ENCODE measurements at places on chromosomes 12 and 14.

DNA sequence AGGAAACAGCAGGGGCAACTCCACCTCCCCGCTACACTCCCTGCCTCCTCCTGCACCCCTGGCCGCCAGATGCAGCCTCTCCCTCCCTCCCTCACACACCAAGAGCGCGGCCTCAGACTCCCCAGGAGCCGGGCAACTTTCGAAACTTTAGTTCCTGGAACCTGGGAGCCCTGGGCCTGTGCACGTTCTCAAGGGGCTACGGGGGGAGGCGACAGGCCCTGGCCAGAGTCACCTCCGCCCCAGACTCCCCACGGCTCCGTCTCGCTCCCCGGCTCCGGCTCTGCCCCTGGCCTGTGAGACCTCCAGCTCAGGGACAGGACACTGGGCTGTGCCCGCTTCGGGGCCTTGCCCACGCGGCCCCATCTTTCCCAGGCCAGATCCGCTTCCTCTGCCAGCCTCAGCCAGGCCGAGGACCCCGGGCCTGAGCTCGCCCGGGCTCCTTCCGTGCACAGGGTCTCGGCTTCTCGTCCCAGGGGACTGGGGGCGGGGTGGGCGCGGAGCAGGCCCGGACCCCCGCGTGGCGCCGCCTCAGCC is 5.5 kb downstream of the AMN start:
- no peak for DNase-seq

DNA sequence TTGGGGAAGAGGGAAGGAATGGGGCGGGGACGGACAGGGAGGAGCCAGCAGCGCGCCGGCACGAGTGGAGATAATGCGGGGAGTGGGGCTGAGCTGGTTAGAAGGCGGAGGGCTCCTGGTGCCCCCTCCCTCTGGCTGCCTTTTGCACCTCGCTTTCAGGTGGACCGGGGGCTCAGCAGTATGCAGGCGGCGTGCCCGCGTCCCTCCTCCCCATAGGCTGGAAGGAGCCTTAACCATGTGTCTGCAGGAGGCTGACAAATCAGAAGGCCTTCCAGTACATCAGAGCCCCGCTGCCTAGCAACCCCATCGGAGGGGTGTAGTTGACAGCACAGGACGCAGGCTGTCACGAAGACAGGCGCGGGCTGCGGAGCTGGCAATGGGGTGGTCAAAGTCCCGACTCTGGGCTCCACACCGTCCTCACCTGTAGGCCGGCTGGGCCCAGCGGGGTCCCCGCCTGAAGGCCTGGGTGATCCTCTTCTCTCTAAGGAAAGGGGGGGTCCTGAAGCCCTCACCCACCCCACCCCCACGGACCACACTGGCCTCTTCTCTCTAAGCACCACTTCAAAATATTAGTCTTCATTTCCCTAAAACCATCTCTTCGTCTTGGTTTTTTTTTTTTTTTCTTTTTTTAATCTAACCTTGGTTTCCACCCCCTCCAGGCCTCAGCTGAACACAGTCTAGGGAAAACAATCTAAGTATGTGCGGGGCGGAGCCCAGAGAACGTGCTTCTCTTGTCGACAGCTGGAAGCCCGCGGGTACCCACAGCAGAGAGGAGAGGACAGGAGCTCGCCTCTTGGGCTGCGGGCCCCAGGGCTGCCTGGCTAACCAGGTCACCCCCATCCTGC is 44.5 kb downstream of the KDM2B start:
- no peak for DNase-seq

DNA sequence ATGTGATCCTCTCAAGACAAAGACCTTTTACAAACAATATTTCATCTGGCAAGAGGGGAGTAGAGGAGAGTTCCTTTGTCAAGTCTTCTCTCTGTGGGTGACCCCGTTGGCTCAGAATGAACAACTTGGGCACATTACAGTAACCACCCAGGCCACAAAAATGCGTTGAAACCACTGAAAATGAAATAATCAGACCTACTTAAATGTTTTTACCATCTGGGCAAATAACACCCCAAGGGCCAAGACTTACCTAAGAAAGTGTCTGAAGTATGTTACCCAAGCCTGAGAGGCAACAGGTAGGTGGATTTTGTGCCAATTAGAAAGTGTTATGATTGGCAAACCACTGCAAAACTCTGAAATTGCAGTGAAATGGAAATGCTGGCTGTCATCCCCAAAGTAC is 1.3 kb downstream of the TC2N start:
- DNase-seq, result peak; percentile 76

GRCh38 chr14:102212356-102212755 is 72.7 kb downstream of the WDR20 start:
- no peak for DNase-seq

- DNase-seq, result no peak
These were observed 3.2 kb downstream of the MSI1 start for GRCh38 chr12:120365675-120366340.

GRCh38 chr14:103711516-103712431 is 3.5 kb downstream of the XRCC3 start:
- no peak for DNase-seq

DNA sequence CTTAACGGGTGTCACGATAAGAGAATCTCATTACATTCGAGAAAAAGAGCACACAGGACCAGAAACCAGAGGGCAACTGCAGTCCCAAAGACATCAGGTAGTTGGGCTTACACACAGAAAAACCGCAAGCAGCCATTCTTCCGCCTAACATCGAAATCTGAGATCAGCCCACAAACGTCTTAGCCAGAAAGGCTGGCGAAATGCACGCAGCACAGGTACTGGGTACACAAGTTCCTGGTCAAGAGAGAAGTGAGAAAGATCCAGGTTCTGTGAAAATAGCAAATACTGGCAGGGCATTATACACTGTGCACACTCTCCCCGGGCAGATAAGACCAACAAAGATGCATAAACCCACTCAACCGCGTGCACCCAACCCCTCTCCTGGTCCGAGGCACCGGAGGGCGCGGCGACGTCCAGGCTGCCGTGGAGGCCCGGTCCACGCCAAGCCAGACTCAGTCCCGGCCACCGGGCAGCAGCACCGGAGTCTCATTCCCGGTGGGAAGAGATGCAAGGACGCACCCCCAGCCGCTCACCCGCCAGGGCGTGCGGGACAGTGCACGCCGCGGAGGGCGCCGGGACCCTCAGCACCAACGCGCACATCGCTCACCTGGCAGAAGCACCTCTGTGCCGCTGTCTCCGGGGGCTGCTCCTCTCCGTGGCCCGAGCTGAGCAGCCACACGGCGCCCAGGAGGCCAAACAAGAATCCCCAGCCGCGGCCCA is 437 bp downstream of the ERO1A start:
- peak; percentile 82 for DNase-seq

DNA sequence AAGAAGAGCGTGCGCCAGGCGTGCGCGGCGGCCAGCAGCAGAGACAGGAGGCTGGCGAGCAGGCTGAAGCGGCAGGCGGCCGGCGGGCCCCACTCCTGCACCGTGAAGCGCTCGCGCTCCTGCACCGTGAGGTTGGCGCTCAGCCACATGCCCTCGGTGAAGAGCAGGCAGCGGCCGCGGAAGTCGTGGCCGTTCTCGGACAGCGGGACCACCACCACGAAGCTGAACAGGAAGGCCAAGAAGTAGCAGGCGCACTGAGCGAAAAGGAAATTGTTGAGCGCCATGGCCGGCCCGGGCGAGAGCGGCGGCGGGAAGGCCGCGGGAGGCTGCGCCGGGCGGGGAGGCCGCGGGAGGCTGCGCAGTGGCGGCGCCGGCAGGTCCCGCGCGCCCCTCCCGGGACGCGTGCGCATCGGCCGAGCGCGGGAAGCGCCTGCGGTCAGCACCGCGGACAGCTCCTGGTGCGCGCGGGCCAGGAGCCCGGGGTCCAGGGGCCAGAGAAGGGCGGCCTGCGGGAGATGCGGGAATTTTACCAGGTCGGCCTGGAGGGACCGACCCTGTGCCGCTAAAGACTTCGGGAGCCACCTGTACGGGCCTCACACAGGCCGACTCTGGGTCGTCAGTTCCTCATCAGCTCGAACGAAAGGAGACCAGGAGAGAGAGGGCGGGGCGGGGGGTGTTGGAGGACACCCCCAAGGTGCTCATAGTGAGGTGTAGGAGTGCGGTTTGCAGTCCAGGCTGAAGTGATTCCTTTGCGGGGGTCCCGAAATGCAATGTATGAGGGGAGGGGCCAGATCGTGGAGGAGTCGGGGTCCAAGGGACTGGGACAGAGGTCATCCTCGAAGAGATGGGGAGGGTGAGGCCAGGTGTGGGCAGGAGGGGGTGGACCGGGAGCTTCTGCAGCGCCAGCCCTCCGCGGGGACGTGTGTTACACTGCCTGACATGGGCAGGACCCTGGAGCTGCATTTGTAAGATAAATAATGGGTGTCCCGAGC is at the start of gene TMEM179:
TSS of gene TMEM179 (minus strand) at position 315 of the 992 bp plus-strand sequence. CDS start at position 284, 31 bp downstream.
- DNase-seq, result no peak

GRCh38 chr12:54383041-54383609 is 1.4 kb downstream of the ZNF385A start:
- peak; percentile 28 for DNase-seq

- no peak for DNase-seq
These were observed 130.1 kb downstream of the SLC41A2 start for GRCh38 chr12:104828015-104828414.

DNA sequence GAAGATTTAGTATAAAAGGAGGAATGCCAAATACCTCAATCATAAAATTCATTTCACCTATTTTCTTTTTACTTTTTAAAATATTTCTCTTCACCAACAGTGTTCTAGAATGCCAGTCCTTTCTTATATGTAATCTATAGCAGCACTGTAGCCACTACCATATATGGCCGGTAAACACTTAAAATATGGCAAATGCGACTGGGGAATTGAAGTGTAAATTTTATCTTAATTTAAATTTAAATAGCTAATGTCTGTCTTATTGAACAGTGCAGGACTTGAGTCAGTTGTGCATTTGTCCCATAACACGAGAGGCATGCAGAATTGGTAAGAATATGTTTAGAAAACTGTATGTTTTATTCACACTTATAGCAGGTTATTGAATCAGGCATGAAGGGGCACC is 50.1 kb downstream of the WASHC4 start:
- DNase-seq, result no peak

- no peak for DNase-seq
These were observed 3.1 kb upstream of the ACTR6 start for GRCh38 chr12:100197486-100197885.

DNA sequence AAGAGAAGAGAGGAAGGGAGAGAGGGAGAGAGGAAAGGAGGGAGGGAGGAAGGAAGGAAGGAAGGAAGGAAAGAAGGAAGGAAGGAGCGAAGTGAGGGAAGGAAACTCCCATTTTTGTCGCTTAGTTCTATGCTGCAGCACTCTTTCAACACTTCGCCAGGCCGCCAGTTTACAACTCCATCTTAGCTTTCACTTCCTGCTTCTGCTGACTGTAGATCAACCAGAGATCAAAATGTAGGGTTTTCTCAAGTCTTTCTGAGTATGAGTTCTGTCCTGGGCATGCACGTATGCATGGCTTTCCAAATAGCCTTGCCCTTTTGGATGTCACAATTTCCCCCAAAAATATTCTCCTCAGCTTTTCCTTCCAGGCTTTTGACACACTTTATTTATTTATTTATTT is 723.4 kb downstream of the TRHDE start:
- DNase-seq, result no peak

DNA sequence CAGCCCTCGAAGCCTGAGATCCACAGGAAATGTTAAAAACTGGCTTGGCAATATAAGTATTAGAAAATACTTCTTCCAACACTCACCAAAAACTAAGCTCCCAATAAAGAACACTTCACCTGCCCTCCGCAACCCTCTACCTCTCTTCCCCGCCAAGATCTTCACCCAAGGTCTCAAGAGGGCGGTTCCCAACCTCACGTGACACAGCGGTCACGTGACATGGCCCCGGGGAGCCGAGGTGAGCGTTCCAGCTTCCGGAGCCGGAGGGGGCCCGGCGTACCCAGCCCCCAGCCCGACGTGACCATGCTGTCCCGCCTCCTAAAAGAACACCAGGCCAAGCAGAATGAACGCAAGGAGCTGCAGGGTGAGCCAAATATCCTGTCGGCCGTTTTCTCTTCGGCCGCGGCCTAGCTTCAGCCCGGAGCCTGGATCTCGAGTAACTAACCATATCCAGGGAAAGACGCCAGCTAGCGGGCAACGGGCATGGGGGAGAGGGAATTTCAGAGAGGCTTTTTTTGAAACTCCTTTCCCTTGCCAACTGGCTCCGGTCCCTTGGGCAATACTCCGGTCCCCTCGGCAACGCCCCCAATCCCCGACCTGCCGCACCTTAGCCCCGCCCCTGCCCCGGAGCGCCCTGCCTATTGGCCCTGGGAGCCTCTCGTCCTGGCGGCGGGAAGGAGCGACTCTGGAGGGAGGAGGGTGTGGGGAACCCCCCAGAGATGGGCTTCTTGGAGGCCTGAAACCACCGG is at the start of gene BLOC1S1:
TSS of gene BLOC1S1 (plus strand) at position 214 of the 749 bp plus-strand sequence. CDS start at position 220, 6 bp downstream.
- peak; percentile 96 for DNase-seq

- DNase-seq, result no peak
These were observed 33.3 kb downstream of the CACNA2D4 start for GRCh38 chr12:1885082-1885596.

DNA sequence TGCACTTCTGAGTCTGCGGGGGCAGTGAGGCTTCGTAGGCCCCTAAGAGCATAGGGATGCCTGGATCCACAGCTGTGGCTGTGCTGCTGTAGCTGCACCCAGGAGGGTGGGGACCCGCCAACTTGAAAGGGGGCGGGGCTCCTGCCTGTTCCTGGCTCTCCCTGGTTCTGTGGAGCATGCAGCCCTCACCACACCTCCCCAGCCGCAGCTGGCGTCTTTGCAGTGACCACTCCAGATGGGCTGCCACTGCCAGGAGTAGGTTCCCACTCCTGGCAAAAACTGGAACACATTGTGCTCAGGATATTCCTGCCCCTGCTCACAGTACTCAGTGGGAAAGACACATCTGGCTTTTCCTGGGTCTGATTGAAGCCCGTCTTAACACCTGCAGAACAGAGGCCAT is 35.8 kb downstream of the TIMELESS start:
- DNase-seq, result no peak

- DNase-seq, result peak; percentile 97
These were observed at the start of gene IPO4 for GRCh38 chr14:24188251-24189058. Gene IPO4 (minus strand): TSS chr14:24188816. CDS start chr14:24188787, 29 bp downstream.

GRCh38 chr12:96501908-96502307 is 12.5 kb downstream of the CFAP54 start:
- DNase-seq, result no peak

DNA sequence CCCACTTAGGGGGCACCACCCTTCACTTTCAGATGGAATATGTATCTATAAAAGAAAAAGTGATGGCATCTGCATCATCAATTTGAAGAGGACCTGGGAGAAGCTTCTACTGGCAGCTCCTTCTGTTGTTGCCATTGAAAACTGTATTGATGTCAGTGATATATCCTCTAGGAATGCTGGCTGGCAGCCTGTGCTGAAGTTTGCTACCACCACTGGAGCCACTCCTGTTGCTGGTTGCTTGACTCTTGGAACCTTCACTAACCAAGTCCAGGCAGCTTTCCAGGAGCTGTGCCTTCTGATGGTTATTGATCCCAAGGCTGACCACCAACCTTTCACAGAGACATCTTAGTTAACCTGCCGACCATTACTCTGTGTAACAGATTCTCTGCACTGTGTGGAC is 44.7 kb downstream of the RIMKLB start:
- DNase-seq, result no peak

- DNase-seq, result no peak
These were observed 89.7 kb upstream of the MYL2 start for GRCh38 chr12:111010061-111010460.
